Uterus (tissue), 4 donors: ENCODE measurements at places on chromosomes 13 and 19. TPM values are rescaled to one million over a fixed set of nuclear protein-coding genes. Genes with fewer than 3 reads are reported as not detected.

Gene ONECUT3
- total RNA-seq, result not detected

Gene KLK11
- not detected for total RNA-seq

Gene KLK3
- not detected for total RNA-seq

DNA sequence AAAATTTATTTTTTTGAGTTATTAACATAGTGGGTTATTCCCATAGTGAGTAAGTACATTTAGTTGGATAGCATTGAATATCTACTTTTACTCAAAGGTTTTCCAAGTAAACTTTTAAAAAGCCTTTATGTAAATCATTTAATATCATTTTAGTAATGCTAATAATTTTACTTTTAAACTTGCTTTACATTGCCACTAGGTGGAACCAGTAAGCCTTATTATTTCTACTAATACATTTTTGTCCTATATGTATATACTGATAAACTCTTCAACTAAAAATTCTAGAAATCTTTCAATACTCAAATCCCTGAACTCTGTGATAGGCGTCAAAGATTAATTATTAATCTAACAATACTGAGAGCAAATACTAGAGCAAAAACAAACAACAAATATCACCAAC, 1709.2 kb upstream of the PCDH20 start:
- no peak overlapping the region for H3K27ac ChIP-seq
- H3K36me3 ChIP-seq, result no peaks in the 10 kb centered on the region
- DNase-seq, result no peak
- H3K4me3 ChIP-seq, result no peak overlapping the region

DNA sequence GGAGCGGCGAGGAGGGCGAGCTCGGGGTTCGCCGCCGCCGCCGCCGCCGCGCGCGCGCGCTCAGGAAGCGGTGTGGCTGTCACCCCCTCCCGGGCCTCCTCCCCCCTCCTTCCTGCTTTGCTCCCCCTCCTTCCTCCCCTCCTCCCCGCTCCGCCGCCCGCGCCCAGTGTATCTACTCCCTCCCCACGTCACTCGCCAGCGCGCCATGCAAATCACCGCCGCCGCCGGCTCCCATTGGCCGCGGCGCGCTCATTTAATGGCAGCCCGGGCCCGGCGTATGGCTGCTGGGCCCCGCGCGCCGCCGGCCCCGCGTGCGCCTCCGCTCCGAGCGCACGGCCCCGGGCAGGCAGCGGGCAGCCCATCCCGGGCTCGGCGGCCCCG, 335 bp upstream of the SOX1 start:
- no peak overlapping the region for H3K4me3 ChIP-seq
- H3K27me3 ChIP-seq, result peaks cover 56% of the 10 kb centered on the region
- H3K36me3 ChIP-seq, result no peaks in the 10 kb centered on the region
- no peak for DNase-seq
- no peak overlapping the region for H3K27ac ChIP-seq

GRCh38 chr13:98549728-98550317, 27.1 kb downstream of the STK24 start:
- no peak overlapping the region for H3K4me3 ChIP-seq
- H3K27me3 ChIP-seq, result no peaks in the 10 kb centered on the region
- no peak for DNase-seq

Gene HIF3A
- 21.5 TPM for total RNA-seq

DNA sequence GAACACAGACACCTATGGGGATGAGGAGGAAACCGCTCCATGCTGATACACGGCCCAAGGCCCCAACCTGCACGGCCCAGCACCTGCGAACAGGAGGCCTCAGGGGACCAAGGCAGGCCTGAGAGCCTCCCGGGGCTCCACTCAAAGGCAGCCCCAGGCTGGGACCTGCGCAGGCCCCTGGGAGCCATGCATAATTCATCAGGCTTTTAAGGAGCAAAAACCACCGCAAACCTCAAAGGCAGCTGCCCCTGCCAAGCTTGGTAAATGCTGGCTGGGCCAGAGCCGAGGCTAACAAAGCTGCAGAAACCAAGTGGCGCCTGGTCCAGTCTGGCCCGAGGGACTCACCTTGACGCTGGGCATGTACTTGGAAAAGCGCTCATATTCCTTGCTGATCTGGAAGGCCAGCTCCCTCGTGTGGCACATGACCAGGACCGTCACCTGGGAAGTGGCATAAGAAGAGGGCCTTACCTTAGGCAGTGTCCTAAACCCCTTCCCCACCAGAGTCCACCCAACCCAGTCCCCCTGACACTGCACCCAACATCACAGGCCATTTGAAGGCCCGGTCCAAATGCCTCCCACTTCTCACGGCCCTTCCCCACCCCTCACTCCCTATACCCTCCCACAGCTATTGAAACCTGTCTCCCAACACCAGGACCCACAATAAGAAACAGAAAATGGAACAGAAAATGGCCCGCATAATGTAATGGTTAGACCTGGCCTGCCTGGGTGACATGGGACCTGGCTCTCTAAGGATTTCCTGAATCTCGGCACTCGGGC, 7.8 kb downstream of the DDX39A start:
- H3K4me3 ChIP-seq, result no peak overlapping the region
- DNase-seq, result no peak
- no peak overlapping the region for H3K27ac ChIP-seq
- H3K36me3 ChIP-seq, result no peaks in the 10 kb centered on the region

GRCh38 chr13:112567161-112567862, 20.6 kb downstream of the TUBGCP3 start:
- H3K4me3 ChIP-seq, result no peak overlapping the region
- no peaks in the 10 kb centered on the region for H3K4me1 ChIP-seq
- H3K27ac ChIP-seq, result no peak overlapping the region
- no peak for DNase-seq
- no peaks in the 10 kb centered on the region for H3K36me3 ChIP-seq

- H3K4me1 ChIP-seq, result no peaks in the 10 kb centered on the region
- no peak overlapping the region for H3K27ac ChIP-seq
- H3K27me3 ChIP-seq, result no peaks in the 10 kb centered on the region
- H3K4me3 ChIP-seq, result no peak overlapping the region
Measured at GRCh38 chr13:36685927-36686326, 12.1 kb downstream of the SERTM1 start.

DNA sequence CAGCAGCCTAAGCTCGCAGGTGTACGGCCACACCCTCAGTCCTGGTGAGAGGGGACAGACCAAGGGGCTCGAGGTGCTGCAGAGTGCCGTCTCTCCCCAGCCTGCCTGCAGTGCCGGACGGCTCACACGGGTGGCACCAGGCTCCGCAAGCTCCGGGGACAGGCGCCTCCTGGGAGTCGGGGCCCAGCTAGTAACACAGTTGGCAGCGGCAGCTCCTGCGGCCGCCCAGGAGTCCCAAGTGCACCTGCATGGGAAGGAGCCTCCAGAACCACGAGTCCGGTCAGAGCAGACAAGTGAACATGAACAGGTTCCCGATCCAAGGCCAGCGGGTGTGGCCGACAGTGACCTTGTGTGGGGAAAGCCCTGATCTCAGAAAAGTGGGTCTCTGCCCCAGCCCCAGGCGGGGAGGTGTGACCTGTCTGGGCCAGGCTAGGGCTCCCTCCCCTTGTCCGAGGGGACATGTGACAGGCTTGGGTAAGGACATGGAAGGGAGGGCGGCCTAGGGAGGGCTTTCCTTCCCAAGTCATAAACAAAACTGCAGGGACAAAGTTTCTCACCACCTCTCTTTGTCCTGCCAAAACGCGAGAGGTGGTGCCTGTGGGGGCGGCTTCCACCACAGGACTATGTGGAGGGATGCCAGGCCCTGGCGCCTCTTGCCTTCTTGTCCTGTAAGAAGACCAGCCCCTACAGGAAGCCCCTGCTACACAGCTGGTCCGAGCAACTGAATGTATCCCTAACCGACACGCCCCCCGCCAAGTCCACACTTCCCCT, 46.5 kb downstream of the MLLT1 start:
- peak; percentile 84 for DNase-seq
- H3K4me1 ChIP-seq, result peaks cover 20% of the 10 kb centered on the region
- H3K4me3 ChIP-seq, result no peak overlapping the region
- H3K27me3 ChIP-seq, result no peaks in the 10 kb centered on the region

Gene C19orf73
- total RNA-seq, result not detected

- no peaks in the 10 kb centered on the region for H3K27me3 ChIP-seq
- no peak overlapping the region for H3K4me3 ChIP-seq
- no peaks in the 10 kb centered on the region for H3K4me1 ChIP-seq
- no peak for DNase-seq
Measured at GRCh38 chr19:7297742-7298141, 3.5 kb upstream of the INSR start.
